CD4-positive, CD25-positive, alpha-beta regulatory T cell (primary cell): ENCODE measurements at places on chromosomes 6 and 20. TPM values are rescaled to one million over a fixed set of nuclear protein-coding genes. Genes with fewer than 3 reads are reported as not detected.

GRCh38 chr6:169093066-169093723 is 160.5 kb downstream of the THBS2 start:
- no peaks in the 10 kb centered on the region for H3K27me3 ChIP-seq
- no peak overlapping the region for H3K4me3 ChIP-seq
- H3K4me1 ChIP-seq, result no peaks in the 10 kb centered on the region
- no peaks in the 10 kb centered on the region for H3K36me3 ChIP-seq
- no peak overlapping the region for H3K27ac ChIP-seq

DNA sequence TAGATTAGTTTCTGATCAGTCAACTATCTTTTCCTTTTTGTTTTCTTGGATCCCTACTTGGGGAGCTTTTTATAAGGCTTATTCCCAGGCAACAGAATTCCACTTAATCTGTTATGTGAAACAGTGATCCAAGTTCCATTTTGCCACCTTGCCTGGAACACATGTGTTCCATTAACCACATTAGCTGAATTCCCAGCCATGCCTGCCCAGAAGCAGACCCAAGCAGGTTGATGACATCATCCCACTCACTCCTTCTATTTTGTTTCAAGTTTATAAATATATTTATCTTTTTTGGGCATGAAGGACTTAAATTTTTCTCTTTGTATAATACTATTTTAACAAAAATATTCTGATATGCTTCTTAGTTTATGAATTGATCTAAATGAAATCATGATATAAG is 587.4 kb downstream of the GRIK2 start:
- no peak overlapping the region for H3K4me3 ChIP-seq
- H3K27ac ChIP-seq, result no peak overlapping the region
- no peaks in the 10 kb centered on the region for H3K27me3 ChIP-seq

DNA sequence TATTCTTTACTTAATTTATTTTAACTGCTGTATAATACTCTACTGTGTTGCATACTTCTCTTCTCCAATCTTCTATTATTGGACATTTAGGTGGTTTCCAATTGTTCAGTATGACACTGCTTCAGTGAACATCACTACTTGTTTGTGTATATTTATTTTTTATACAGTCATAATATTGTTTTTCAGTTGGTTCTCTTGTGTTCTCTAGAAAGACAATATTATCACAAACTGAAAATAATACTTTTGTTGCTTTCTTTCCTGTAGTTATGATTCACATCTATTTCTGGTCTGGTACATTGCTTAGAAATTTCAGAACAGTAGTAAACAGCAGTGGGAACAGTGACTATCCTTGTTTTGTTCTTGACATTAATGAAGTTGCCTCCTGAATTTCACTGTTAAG is 62.8 kb upstream of the GTSF1L start:
- H3K27ac ChIP-seq, result no peak overlapping the region
- no peak for DNase-seq
- H3K4me1 ChIP-seq, result no peaks in the 10 kb centered on the region
- H3K4me3 ChIP-seq, result no peak overlapping the region
- no peaks in the 10 kb centered on the region for H3K36me3 ChIP-seq
- no peaks in the 10 kb centered on the region for H3K27me3 ChIP-seq

DNA sequence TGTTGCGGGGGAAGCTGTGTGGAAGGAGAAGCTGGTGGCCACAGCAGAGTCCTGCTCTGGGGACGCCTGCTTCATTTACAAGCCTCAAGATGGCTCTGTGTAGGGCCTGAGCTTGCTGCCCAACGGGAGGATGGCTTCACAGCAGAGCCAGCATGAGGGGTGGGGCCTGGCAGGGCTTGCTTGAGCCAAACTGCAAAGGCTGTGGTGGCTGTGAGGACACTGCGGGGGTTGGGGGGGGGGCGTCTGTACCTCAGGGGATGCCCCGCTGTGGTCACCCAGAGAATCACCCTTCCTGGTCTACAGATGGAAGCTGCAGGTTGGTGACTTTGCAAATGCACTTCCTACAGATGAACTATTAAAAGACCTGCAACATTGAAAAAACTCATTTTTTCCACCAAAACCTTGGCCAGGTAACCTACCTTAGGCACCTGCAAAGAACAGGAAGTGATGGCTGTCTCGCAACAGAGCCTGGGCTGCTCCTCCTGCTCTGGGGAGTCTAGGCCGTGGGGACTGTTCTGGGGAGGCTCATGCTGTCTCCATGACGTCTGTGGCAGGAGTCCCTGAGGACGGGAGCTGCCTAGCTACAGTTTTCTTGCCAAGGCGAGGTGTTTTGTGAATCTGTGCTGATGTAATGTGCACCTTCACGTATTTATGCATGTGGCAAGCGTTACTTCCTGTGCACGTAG is 7.3 kb downstream of the NPBWR2 start:
- H3K4me3 ChIP-seq, result no peak overlapping the region
- H3K36me3 ChIP-seq, result no peaks in the 10 kb centered on the region
- H3K4me1 ChIP-seq, result peaks cover 10% of the 10 kb centered on the region
- H3K27ac ChIP-seq, result no peak overlapping the region
- H3K27me3 ChIP-seq, result peaks cover 6% of the 10 kb centered on the region

- no peaks in the 10 kb centered on the region for H3K27me3 ChIP-seq
- no peak for DNase-seq
- H3K4me3 ChIP-seq, result no peak overlapping the region
- no peaks in the 10 kb centered on the region for H3K36me3 ChIP-seq
- H3K27ac ChIP-seq, result no peak overlapping the region
Observed at GRCh38 chr20:14924433-14924832, 587.0 kb upstream of the FLRT3 start.

DNA sequence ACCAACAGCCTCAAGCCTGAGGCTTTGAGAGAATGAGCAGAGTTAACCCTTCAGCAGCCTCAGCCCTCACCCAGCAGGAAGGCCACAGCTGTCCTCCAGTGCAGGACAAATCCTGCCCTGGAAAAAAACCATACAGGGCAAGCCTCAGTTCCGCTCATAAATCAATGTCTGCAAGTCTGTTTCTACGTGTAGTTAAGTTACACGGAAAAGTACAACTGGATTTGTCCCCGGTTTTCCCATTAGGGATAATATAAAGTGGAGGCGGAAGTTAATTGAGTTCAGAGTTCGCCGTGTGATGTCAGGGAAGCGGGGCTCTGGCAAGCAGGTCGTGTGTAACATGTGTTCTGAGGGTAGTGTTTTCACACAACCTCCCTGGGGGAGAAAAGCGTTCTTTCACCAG is 44.2 kb upstream of the EYA2 start:
- H3K4me1 ChIP-seq, result no peaks in the 10 kb centered on the region
- no peaks in the 10 kb centered on the region for H3K36me3 ChIP-seq
- no peak for DNase-seq
- no peak overlapping the region for H3K4me3 ChIP-seq
- no peak overlapping the region for H3K27ac ChIP-seq

DNA sequence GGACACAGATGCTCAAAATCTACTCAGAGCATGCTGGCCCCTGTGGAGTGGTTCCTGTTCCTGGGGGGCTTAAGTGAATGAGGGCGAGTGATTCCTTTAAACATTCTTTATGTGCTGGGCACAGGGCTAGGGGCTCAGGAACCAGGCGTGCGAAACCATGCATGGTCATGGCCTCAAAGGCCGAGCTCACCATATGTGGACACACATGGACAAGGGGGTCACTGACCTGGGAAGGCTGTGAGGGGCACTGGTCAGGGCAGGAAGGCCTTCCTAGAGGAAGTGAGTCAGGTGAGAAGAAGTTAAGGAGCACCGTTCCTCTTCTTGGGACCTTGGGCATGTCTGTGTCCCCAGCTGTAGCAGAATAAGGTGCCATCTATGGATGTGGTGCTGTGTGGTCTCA is 74.6 kb upstream of the BHLHE23 start:
- DNase-seq, result no peak
- no peak overlapping the region for H3K27ac ChIP-seq
- no peak overlapping the region for H3K4me3 ChIP-seq
- no peaks in the 10 kb centered on the region for H3K36me3 ChIP-seq

GRCh38 chr6:82208913-82209312 is 38.6 kb downstream of the IBTK start:
- H3K27ac ChIP-seq, result no peak overlapping the region
- DNase-seq, result no peak
- H3K4me1 ChIP-seq, result no peaks in the 10 kb centered on the region

GRCh38 chr6:168137024-168137423 is 58.0 kb upstream of the FRMD1 start:
- DNase-seq, result no peak
- no peaks in the 10 kb centered on the region for H3K36me3 ChIP-seq
- no peak overlapping the region for H3K4me3 ChIP-seq
- no peaks in the 10 kb centered on the region for H3K4me1 ChIP-seq

GRCh38 chr20:42267793-42268384 is 649.7 kb upstream of the CHD6 start:
- H3K4me1 ChIP-seq, result no peaks in the 10 kb centered on the region
- DNase-seq, result no peak
- H3K27ac ChIP-seq, result no peak overlapping the region
- no peaks in the 10 kb centered on the region for H3K27me3 ChIP-seq

- no peak for DNase-seq
- H3K4me3 ChIP-seq, result no peak overlapping the region
- H3K4me1 ChIP-seq, result no peaks in the 10 kb centered on the region
- no peaks in the 10 kb centered on the region for H3K36me3 ChIP-seq
- H3K27ac ChIP-seq, result no peak overlapping the region
- no peaks in the 10 kb centered on the region for H3K27me3 ChIP-seq
Observed at GRCh38 chr6:134948691-134949090, 1.2 kb downstream of the ALDH8A1 start.

DNA sequence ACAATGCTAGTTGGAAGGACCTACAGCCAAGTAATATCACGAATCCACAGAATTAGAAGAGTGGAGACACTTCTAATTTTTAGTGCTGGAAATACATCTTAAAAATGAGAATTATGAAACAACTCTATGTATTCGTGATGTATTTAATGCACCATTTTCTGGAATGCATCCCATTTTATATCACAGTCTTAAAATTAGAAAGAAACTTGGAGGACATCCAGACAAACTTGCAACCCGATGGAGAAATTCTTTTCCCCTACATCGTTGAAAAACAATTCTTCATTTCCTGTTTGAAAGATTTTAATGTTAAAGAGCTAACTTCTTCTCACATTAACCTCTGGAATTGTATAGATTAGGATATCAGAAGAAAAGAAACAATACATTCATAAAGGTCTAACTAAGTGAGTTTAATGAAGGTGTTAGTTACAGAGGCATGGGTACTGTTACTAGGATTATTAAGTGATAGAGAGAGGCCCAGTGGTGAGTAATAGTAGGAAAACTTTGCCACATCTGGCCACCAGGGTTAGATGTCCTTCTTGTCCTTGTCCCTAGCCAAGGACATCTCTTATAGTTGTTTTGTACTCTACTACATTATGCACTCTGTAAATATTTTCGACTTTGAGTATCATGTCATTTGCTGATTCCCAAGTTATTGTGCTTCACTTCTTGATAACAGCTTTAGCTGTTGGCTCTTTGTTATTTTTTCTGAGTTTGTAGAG is 502.4 kb upstream of the PTCHD4 start:
- DNase-seq, result no peak
- H3K4me1 ChIP-seq, result no peaks in the 10 kb centered on the region
- H3K27me3 ChIP-seq, result no peaks in the 10 kb centered on the region
- H3K36me3 ChIP-seq, result no peaks in the 10 kb centered on the region
- H3K4me3 ChIP-seq, result no peak overlapping the region

GRCh38 chr6:1324936-1325335 is 13.0 kb downstream of the FOXQ1 start:
- H3K36me3 ChIP-seq, result no peaks in the 10 kb centered on the region
- no peak overlapping the region for H3K4me3 ChIP-seq
- DNase-seq, result no peak

DNA sequence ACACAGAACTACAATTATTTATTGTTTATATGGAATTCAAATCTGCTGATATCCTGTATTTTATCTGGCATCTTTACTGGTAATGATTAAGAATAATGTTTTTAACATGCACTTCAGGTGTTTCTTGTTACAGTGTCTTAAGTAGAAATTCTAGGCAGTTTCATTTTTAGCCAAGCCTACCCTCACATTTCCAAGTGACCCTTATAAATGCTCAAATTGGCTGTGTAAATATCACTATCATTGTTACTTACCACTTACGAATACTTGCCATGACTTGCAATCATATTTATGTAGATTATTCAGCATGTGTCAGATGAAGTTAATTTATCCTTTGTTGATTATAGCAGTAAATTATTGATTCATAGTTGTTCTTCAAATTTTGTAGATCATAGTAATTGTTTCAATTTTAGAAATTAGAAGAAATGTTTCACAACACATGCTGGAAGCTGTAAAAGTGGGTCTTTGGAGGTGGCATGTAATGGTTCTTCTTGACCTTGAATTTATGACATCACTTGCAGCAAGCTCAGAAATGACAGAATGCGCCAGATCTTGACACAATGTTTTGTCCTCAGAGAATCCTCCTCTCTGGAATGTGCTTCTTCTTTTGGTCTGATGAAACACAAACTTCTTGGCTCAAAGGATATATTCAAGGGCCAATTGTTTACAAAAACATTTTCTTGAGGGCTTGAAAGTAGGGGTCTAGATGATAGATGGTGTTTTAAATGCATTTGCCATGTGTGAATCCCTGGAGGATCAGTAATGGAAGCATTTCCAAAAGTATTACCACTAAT is 471.8 kb downstream of the COL12A1 start:
- H3K27me3 ChIP-seq, result no peaks in the 10 kb centered on the region
- no peak for DNase-seq
- H3K36me3 ChIP-seq, result no peaks in the 10 kb centered on the region
- H3K27ac ChIP-seq, result no peak overlapping the region

DNA sequence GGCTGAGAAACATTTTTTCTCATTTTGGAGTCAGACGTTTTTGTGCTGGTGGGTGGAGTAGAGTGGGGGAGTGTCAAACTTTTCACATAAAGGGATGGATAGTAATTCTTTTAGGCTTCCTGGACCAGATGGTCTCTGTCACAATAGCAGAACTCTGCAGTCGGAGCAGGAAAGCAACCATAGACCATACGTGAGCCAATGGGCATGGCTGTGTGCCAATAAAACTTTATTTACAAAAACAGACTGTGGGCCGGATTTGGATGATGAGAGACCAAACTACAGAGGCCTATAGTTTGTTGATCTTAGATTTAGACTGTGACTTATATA is 70.8 kb upstream of the SLC22A23 start:
- no peaks in the 10 kb centered on the region for H3K4me1 ChIP-seq
- no peak for DNase-seq
- H3K36me3 ChIP-seq, result no peaks in the 10 kb centered on the region
- H3K4me3 ChIP-seq, result no peak overlapping the region

Gene SAPCD1
- polyA plus RNA-seq, result not detected

Gene TNF
- polyA plus RNA-seq, result 3.1 TPM
